ENCODE measurements at places on chromosomes 13 and 19.

- DNase-seq: no peak
These were observed 76.2 kb upstream of the TNFSF11 start for GRCh38 chr13:42497798-42498197.

DNA sequence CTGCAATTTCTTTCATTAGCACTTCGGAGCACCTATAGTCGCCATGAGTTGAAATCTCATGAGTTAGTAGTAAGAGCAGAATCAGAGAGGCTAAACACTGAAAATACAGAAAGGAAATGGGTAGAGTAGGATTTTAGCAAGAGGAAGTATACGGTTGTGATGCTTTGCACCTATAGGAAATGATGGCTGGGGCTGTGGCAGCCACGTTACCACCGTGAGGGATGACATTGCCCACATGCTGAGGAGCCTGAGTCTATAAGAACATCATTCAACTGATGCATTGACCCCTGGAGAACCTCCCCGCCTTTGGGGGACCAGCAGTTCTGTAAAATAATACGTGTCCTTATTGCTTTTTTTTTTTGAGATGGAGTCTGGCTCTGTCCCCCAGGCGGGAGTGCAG is 20.4 kb downstream of the FAM187B start:
- no peak for DNase-seq

- no peak for DNase-seq
These were observed 68.0 kb downstream of the MLLT1 start for GRCh38 chr19:6211632-6212402.

DNA sequence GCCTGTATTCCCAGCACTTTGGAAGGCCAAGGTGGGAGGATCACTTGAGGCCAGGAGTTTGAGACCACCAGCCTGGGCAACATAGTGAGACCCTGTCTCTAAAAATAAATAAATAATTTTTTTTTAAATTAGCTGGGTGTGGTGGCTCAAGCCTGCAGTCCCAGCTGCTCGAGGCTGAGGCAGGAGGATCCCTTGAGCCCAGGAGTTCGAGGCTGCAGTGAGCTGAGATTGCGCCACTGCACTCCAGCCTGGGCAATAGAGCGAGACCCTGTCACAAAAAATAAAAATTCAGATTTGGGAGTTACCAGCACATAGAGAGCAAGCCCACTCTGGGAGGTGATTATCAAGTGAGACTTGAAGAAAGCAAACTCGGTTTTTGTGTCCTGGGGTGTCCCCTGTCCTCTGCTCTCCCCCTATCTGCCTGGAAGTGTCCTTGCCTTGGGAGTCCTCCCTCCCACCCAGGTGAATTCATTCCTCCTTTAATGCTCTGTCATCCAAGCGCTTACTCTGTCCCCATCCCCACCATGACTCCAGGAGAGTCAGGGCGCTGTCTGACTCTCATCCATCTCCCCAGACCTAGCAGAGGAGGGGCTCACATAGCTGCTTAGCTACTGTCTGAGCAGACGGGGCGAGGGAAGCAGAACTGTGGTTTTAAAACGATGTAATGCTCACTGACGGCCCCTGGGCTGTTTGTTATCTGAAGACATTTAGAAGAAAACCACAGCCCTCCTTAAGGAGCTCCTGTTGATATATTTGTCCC is 146.8 kb downstream of the STK24 start:
- DNase-seq: no peak

GRCh38 chr13:21530656-21531055 is 71.6 kb upstream of the ZDHHC20 start:
- DNase-seq: no peak

DNA sequence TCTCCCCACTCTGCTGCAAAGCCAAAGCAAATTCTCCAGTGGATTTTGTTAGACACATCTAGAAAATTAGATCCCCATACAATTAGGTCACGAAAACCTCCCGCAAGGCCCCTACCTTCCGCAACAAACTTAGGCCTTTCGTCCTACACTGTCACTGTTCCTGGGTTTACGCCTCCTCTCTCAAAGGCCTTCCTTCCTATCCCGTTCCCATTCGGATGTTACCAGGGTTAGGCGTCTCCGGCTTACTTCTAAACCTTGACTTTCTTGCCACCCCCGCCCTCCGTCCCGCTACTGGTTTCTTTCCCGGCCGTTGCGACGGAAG is 754 bp downstream of the RNF6 start:
- peak; percentile 46 for DNase-seq

GRCh38 chr19:48398375-48399235 is 5.1 kb downstream of the GRIN2D start:
- peak; percentile 81 for DNase-seq
